Colonic mucosa (tissue), 4 donors: ENCODE measurements at places on chromosomes 4 and X.

DNA sequence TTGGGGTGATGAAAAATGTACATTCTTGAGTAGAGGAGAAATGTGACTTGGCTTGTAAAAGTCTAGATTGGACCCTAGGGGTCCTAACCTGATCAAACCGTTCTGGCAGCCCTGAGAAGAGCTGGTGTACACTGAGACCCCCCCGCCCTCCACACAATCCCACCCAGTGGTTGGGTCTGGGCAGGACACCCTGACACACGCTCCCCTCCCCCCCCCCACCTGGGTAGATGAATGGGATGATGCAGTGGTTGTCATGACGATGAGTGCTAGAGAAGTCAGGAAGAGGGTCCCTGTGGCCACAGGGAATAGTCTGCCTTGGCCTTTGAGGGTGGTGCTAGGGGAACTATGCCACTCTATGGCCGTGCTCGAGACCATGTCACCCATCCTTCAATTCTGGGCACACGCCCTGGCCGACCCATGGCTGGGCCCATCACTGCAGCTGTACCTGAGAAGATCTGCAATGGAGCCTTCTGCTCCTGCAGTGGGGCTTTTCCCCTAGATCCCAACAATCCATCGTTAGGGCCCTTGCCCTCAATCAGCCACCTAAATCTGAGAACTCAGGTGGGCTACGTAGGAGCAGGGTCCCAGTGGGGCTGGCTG lies 4.4 kb downstream of the CDK16 start:
- H3K4me3 ChIP-seq = no peak overlapping the region
- H3K27ac ChIP-seq = no peak overlapping the region
- no peak for DNase-seq

GRCh38 chr4:101348367-101348827 lies 1.1 kb upstream of the PPP3CA start:
- no peaks in the 10 kb centered on the region for H3K27me3 ChIP-seq
- no peaks in the 10 kb centered on the region for H3K36me3 ChIP-seq
- H3K4me1 ChIP-seq = peaks cover 4% of the 10 kb centered on the region
- peak overlapping the region; percentile 99 for H3K27ac ChIP-seq
- peak overlapping the region; percentile 83 for H3K4me3 ChIP-seq

- H3K4me1 ChIP-seq = no peaks in the 10 kb centered on the region
- H3K27ac ChIP-seq = no peak overlapping the region
- DNase-seq = no peak
- H3K27me3 ChIP-seq = no peaks in the 10 kb centered on the region
- H3K4me3 ChIP-seq = no peak overlapping the region
Measured at GRCh38 chrX:26574234-26574633, 358.3 kb downstream of the MAGEB5 start.

- H3K4me3 ChIP-seq = no peak overlapping the region
- H3K27ac ChIP-seq = no peak overlapping the region
- H3K27me3 ChIP-seq = no peaks in the 10 kb centered on the region
Measured at GRCh38 chr4:175035905-175036304, 117.7 kb downstream of the ADAM29 start.

- no peak overlapping the region for H3K4me3 ChIP-seq
- no peaks in the 10 kb centered on the region for H3K4me1 ChIP-seq
- no peak for DNase-seq
- no peak overlapping the region for H3K27ac ChIP-seq
Measured at GRCh38 chr4:106762666-106763443, 273.3 kb downstream of the DKK2 start.

DNA sequence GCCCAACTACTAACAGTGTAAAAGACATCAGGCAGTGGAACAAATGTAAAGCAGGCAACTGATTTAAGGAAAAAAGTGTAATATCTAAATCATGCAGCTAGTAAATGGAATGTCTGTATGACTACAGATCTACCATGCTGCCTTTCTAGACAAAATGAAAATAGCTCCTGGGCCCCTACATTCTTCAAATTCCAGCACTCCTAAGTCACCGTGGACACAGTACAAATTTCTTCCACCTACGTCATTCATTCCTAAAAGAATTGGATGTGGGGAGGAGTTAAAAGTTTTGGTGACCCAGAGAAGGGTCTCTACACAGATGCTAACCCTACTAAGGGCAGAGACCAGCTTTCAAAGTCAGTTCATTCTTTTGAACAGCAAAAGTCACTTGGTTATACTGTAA lies 137.2 kb upstream of the ARHGEF9 start:
- no peak overlapping the region for H3K4me3 ChIP-seq
- H3K36me3 ChIP-seq = no peaks in the 10 kb centered on the region
- H3K27ac ChIP-seq = no peak overlapping the region
- DNase-seq = no peak
- H3K4me1 ChIP-seq = no peaks in the 10 kb centered on the region

- no peaks in the 10 kb centered on the region for H3K27me3 ChIP-seq
- no peak for DNase-seq
- no peaks in the 10 kb centered on the region for H3K4me1 ChIP-seq
- no peak overlapping the region for H3K27ac ChIP-seq
- no peak overlapping the region for H3K4me3 ChIP-seq
Measured at GRCh38 chr4:175215657-175216056, 297.5 kb downstream of the ADAM29 start.

DNA sequence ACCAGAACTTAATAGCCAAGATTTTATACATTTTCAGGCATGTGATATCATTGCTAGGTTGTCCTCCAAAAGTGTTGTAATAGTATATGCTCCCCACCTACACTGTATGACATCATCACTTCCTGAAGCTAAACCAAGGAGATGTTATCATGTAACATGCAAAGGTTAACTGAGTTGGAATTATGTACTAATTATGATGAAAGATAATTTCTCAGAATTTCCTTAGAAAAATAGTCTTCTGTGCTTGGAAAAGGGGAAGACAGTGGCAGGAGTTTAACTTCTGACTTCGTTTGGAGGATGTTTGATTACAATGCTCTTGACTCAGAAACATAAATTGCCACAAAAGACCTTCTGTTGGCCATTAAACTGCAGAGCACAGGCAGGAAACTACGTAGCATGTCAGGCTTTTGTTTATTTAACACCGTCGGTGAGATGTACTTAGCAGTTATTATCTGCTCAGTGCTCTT lies 83.6 kb upstream of the GUCY1A1 start:
- no peak for DNase-seq
- peak overlapping the region; percentile 9 for H3K27ac ChIP-seq
- H3K4me3 ChIP-seq = no peak overlapping the region
- no peaks in the 10 kb centered on the region for H3K27me3 ChIP-seq
- no peaks in the 10 kb centered on the region for H3K36me3 ChIP-seq

DNA sequence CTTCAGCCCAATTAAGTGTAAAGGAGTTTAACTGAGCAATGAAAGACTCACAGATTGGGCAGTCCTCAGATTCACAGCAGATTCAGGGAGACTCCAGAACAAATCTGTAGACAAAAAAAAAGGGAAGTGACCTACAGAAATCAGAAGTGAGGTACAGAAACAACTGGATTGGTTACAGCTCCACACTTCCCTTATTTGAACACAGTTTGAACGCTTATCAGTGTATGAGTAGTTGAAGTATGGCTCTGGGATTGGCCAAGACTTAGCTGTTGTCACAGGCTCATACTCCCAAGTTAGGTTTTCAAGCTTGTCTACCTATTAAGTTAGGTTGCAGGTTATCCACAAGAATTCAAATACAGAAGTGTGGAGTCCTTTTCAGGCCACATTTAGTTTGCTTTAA lies 112.4 kb upstream of the ELOVL6 start:
- H3K27ac ChIP-seq = no peak overlapping the region
- no peak overlapping the region for H3K4me3 ChIP-seq
- H3K36me3 ChIP-seq = no peaks in the 10 kb centered on the region
- H3K4me1 ChIP-seq = no peaks in the 10 kb centered on the region
- H3K27me3 ChIP-seq = no peaks in the 10 kb centered on the region

GRCh38 chrX:17415242-17415810 lies 40.3 kb downstream of the NHS start:
- DNase-seq = no peak
- no peak overlapping the region for H3K27ac ChIP-seq
- H3K27me3 ChIP-seq = no peaks in the 10 kb centered on the region
- H3K36me3 ChIP-seq = no peaks in the 10 kb centered on the region
- no peak overlapping the region for H3K4me3 ChIP-seq

DNA sequence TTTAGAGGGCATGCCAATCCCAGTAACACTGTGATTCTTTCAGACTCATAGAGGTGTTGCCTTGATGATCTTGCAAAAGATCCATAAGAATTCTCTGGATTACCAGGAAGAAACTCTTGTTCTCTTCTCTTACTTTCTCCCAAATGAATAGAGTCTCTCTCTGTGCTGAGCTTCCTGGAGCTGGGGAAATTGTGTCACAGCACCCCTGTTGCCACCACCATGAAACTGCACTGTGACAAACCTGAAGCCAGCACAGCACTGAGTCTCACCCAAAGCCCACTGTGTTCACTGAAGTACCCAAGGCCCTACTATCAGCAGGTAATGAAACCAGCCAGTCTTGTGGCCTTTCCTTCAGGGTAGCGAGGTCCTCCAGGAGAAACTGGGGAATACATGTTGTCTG lies 332.7 kb upstream of the FGF16 start:
- H3K4me3 ChIP-seq = no peak overlapping the region
- no peak overlapping the region for H3K27ac ChIP-seq
- no peaks in the 10 kb centered on the region for H3K27me3 ChIP-seq
- H3K36me3 ChIP-seq = no peaks in the 10 kb centered on the region
- no peak for DNase-seq
- no peaks in the 10 kb centered on the region for H3K4me1 ChIP-seq

DNA sequence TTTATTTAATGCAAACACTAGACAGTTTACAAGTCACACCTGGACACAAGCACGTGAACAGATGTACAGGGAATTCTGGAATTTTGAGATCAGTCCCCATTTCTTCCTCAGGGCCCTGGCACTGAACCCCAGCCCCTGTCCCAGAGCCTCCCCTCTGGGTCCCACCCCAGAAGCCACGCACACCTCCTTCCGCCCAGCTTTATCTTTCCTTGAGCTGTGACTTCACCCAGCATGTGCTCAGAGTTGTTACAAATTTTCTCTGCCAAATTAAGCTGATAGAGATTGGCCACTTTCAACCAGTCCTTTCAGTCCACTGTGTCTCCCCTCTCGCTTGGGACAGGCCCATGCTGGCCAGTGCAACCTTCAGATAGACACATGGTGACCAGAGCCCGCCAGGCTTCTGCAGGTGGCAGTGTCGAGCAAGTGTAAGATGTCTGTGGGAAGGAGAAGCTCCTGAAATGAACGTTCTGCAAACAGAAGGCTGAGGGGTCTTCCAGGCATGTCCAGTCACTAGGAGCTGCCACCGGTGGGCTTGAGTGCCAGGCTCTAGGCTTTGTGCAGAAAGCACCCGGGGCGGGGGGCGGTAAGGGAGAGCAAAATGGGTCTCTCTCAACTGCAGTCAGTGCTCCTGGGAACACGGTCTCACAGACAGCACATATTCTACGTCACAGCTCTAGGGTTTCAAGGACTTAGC lies 73.3 kb downstream of the MTMR1 start:
- DNase-seq = no peak
- H3K4me3 ChIP-seq = no peak overlapping the region
- no peak overlapping the region for H3K27ac ChIP-seq

- H3K4me3 ChIP-seq = no peak overlapping the region
- H3K27ac ChIP-seq = no peak overlapping the region
- DNase-seq = no peak
- H3K27me3 ChIP-seq = no peaks in the 10 kb centered on the region
- no peaks in the 10 kb centered on the region for H3K4me1 ChIP-seq
Measured at GRCh38 chrX:23661671-23662070, 5.6 kb upstream of the PRDX4 start.

DNA sequence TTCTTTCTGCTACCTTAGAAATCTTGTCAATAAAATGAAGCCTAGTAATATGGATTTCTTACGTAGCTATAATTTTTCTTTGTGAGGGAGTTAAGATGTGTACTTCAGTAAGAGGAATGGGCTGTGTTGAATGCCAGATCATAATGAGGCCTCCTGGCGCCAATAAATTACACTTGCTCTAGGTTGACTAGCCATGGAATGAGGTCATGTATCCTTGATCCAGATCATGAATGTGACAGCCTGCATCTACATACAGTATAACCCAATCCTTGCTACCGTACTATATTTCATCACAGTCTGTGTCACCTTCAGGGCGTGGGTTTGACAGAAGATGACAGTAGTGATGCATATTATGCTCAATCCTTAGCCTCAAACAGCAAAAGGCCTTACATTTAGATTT lies 36.2 kb downstream of the NHS start:
- no peaks in the 10 kb centered on the region for H3K4me1 ChIP-seq
- no peak for DNase-seq
- H3K36me3 ChIP-seq = no peaks in the 10 kb centered on the region

DNA sequence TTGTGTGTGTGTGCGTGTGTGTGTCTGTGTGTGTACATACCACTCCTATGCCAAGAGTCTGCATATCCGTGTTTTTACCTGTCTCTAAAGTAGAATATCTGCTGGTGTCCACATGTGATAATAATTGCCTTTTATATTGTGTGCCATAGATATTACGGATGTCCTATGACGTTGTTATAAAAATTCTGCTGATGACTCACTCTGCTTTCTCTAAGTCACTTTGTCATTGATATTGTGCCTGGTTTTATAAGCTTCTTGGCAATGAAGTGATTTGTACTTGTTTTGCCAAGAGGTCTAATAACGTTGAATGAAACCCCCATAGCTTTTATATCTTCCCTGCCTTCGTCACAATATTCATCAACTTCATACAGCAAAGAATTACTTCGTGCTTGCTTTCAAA lies 102.6 kb upstream of the C1GALT1C1 start:
- no peaks in the 10 kb centered on the region for H3K36me3 ChIP-seq
- H3K27ac ChIP-seq = no peak overlapping the region

DNA sequence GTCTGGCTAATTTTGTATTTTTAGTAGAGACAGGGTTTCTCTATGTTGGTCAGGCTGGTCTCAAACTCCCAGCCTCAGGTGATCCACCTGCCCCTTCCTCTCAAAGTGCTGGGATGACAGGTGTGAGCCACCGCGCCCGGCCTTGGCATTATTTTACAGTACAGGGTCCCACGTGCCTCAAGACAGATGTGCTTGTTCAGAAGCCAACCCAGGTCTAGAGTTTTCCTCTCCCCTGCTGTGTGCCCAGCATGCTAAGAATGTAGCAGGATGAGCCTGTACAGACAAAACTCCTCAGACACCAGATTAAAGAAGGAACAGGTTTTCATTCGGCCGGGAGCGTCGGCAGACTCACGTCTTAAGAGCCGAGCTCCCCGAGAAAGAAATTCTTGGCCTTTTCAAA lies 42.2 kb downstream of the CRLF2 start:
- no peak overlapping the region for H3K27ac ChIP-seq
- DNase-seq = no peak
- H3K27me3 ChIP-seq = no peaks in the 10 kb centered on the region
- no peaks in the 10 kb centered on the region for H3K36me3 ChIP-seq
- no peaks in the 10 kb centered on the region for H3K4me1 ChIP-seq

DNA sequence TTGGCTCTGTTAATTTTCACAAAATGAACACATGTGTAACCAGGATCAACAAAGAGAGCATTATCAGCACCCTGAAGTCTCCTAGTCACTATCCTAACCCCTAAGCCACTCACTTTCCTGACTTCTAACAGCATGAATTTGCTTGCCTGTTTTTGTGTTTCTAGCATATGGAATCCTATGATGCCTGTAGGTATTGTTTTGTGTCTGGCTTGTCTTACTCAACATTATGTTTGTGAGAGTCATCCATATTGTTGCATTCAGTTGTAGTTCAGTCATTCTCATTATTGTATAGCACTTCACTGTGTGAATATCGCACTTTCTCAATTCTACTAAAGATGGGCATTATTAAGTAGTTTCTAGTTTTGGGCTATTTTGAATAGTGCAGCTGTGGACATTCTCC lies 15.6 kb downstream of the EDNRA start:
- no peak overlapping the region for H3K27ac ChIP-seq
- no peak for DNase-seq
- H3K4me3 ChIP-seq = no peak overlapping the region
- no peaks in the 10 kb centered on the region for H3K4me1 ChIP-seq
- no peaks in the 10 kb centered on the region for H3K36me3 ChIP-seq
- no peaks in the 10 kb centered on the region for H3K27me3 ChIP-seq
